ENCODE measurements at places on chromosomes 12 and 14.

DNA sequence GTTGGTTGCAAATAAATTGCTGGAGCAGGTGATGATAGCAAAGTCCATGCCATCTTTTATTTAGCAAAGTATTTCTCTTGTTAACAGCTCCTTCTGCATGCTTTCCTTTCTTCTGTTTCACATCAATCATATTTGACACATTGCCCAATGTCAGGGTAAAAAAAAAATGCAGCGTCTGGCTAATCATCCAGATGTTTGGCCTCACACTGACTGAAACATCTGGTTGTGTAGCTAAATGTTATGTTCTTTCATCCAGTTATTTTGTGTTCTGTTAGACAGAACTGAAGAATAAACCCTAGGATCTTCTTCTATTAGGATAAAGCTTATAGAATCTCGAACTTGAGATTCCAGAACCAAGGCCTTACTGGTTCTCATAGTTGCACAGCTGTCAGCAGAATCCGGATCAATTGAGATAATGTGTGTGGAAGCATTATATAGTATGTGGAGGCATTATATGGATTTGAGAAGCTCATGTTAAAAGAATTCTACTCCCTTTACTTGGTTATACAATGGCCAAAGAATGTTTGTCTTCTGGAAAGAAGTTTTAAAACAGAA is 859.2 kb downstream of the DIO2 start:
- no peak for DNase-seq

GRCh38 chr14:61560323-61560722 is 135.0 kb upstream of the HIF1A start:
- DNase-seq: no peak

DNA sequence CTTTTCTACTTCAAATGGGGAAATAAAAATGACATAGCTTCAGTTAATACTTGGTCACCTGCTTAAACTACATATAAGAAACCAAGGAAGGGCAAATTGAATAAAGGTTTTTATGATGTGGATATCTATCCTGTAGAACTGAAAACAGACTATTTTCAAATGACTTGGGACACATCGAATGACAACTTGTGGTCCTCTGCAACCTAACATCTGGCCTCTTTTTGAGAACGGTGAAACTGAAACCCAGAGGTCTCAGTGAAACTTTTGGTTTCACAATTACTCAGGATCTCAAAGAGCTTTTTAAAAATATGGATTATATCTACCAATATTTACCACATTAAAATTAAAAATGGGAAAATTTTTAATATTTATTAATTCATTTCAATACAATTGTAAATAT is 65.2 kb downstream of the PPP2R5E start:
- DNase-seq: no peak

DNA sequence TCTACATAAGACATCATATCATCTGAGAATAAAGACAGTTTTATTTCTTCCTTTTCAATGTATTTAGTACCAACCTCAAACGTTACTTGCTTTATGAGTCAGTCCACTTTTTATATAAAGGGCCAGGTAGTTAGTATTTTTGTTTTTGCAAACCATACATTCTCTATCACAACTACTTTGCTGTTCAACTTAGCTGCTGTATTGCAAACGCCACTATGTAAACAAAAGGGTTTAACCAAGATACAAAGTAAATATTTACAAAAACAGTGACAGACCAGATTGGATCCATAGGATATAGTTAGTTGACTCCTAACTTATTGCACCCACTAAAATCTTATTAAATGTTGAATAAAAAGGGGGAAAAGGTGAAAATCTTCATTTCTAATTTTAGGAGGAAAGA is 87.7 kb upstream of the FOXG1 start:
- no peak for DNase-seq

GRCh38 chr12:1448336-1448735 is 146.0 kb downstream of the FBXL14 start:
- DNase-seq: no peak

DNA sequence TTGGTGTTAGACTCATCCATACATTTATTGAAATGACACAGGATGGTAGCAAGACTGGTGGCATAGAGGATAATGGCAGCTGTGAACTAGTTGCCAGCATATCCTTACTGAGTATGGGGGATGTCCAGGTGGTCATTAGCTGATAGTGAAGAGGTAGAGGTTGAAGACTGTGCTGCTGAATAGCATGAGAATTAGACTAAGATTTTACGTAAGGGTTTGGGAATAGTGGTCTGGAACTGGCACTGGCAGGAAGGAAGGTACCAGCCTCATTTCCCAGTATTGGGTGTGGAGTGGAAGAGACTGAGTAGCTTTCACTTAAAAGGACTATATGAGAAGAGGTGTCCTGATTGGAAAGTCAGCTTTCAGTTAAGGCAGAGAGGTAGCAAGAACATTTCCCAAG is 6.5 kb downstream of the ERC1 start:
- no peak for DNase-seq

- no peak for DNase-seq
Observed at GRCh38 chr14:33792009-33792719, 158.7 kb downstream of the EGLN3 start.

GRCh38 chr12:78115889-78116288 is 285.2 kb downstream of the NAV3 start:
- DNase-seq: no peak

GRCh38 chr12:56317675-56318074 is 1.9 kb upstream of the CNPY2 start:
- no peak for DNase-seq
